Urinary bladder (tissue), 4 donors: ENCODE measurements at places on chromosomes 3 and 15. TPM values are rescaled to one million over a fixed set of nuclear protein-coding genes. Genes with fewer than 3 reads are reported as not detected.

DNA sequence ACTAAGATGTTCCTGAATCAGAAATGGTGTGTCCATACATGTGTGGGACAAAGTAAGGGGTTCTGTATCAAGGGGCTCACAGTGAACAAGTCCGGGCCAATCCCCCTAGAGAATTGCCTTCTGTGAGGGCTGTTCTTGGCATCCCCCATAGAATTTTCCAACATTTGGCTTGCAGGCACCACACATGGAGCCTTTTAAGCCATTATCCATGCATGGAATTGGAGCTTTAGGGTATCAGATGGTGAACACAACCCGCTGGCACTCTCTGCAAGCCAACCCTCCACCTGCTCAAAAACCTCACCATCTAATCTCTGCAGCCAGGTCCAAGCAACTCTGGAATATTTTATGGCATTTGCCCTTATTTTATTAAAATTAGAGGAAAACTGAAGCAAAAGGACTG lies 278.7 kb downstream of the ERC2 start:
- DNase-seq, result no peak

ADGRG7 gene
- total RNA-seq, result 0.11 TPM

GRCh38 chr3:169558371-169558770 lies 105.1 kb downstream of the MECOM start:
- no peak for DNase-seq

DNA sequence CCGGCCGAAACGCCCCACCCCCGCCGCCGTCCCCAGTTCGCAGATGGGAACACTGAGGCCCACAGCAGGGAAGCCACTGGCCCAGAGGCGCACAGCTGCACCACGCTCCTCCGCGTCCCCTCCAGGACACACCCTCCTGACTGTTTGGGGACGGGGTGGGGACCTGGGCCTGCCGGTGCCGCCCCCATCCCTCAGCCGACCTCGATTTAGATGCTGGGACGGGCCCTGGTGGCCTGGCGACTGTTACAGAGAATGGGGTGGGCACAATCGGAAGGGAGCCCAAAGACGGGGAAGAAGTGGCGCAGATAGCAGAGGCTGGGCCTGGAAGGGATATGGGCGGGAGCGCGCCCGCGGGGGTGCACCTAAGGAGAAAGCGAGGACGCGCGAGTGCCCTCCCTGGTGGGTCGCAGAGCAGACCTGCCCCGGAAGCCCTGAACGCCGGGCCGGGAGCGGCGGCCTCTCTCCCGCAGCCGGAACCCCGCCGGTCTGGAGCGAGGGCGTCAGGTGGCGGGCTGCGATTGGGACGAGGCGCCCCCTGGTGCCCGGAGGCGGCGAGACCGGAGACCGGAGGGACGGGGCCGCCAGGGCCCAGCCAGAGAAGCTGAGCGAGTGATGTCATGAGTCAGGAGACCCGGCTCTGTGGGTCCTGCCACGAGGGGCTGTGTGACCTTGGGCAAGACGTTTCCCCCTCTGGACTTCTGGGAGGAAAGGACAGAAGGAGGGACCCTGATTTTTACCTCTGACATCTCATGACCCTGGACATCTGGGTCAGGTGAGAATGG lies 78.4 kb downstream of the IQSEC1 start:
- no peak for DNase-seq

GRCh38 chr3:14921811-14922705 lies 25.3 kb upstream of the NR2C2 start:
- no peak for DNase-seq

VILL gene
- 16.0 TPM for total RNA-seq

DNA sequence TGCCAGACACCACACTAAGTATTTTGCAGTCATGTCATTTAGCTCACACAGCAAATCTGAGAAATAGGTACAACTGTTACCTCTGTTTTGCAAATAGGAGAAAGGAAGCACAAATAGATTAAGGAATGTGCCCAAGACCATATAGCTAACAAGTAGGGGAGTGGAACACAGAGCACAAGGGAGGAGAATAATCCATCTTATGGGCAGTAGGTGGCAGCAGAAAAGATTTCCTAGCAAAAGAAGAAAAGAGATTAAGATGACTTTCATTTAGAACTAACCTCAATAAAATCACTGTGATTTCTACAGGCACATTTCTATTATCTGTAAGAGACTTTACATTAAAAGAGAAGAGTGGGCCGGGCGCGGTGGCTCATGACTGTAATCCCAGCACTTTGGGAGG lies 49.1 kb downstream of the NR1I2 start:
- no peak for DNase-seq

- no peak for DNase-seq
Observed at GRCh38 chr3:61657689-61658088, 96.3 kb downstream of the PTPRG start.

DNA sequence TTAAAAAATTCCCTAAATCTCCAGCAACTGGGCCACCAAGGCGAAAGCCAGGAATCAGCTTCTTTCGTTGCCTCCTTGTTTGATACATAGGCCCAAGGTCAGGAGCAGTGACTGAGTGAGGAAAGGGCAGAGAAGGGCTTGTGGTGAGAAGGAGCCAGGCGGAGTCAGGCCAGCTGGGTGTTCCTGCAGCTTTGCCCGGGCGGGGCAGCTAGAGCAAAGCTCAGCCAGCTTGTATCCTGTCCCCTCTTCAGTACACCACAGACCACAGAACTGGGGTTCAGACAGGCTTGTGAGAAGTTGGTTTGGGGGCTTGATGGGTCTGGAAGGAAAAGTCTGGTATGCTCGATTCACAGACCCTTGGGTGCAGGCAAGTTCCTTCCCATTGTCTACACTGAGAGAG lies 52.6 kb downstream of the CCK start:
- no peak for DNase-seq

GRCh38 chr3:194204042-194204987 lies 68.4 kb downstream of the HES1 start:
- no peak for DNase-seq

- DNase-seq, result no peak
Observed at GRCh38 chr15:98440917-98441316, 207.4 kb upstream of the IGF1R start.

NR2E3 gene
- 2.3 TPM for total RNA-seq

TRPM7 gene
- total RNA-seq, result 126 TPM

DNA sequence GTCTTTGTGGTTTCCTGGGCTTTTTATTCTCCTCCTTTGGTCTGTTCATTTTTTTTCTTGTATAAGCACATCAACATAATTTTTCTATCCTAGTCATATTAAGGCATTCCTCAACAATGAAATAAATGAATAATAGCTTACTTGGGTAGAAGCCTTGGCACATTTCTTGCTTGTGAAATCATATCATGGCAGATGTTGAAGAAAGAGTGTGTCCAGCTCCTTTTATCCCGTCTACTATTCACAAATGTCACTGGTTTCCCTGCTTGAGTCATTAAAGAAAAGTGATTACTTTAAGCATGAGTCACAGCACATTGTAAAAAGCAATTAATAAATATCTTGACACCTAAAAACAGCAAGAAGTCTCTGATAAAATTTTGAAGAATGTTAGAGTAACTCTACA lies 42.1 kb downstream of the MINAR1 start:
- no peak for DNase-seq

TLR9 gene
- 0.11 TPM for total RNA-seq

FOXB1 gene
- total RNA-seq, result not detected

TMEM87A gene
- total RNA-seq, result 100.0 TPM

GRCh38 chr3:186782542-186783057 lies 777 bp upstream of the EIF4A2 start:
- no peak for DNase-seq

- DNase-seq, result no peak
Observed at GRCh38 chr3:159219231-159219630, 417.4 kb downstream of the MFSD1 start.

- DNase-seq, result no peak
Observed at GRCh38 chr3:23760871-23761373, 44.8 kb upstream of the UBE2E1 start.
